KG1 (cell line): ENCODE measurements at places on chromosomes 3 and 15.

- no peak for DNase-seq
Measured at GRCh38 chr3:9595877-9596276, 42.3 kb upstream of the LHFPL4 start.

DNA sequence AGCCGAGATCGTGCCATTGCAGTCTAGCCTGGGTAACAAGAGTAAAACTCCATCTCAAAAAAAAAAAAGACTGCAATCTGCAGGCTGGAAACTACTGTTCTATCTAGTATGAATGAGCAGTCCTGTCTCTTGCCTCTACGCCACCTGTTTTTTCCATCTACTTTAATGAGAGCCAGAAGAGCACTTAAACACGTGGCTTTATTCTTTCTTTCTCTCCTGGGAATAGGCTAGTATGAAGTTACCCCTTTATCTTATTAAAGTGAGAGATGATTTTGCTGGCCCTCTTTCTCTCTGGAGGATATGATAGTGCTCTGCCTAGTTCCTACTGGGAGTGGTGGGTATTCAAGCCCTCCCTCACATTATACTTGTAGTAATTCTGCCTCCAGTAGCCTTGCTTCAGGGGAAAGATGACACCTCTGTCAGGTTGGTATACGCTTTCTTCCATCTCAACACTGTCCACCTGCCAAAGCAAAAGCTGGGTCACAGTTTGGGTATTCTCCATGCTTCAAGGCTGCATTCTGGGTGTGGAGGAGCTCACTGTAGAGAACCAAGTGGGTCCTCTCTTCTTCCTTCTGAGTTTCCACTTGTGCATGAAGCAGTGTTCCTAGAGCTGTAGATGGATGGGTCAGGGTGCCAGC, 17.8 kb downstream of the MAPKBP1 start:
- no peak for DNase-seq

- DNase-seq: no peak
Measured at GRCh38 chr3:107943786-107944523, 146.9 kb downstream of the CD47 start.

DNA sequence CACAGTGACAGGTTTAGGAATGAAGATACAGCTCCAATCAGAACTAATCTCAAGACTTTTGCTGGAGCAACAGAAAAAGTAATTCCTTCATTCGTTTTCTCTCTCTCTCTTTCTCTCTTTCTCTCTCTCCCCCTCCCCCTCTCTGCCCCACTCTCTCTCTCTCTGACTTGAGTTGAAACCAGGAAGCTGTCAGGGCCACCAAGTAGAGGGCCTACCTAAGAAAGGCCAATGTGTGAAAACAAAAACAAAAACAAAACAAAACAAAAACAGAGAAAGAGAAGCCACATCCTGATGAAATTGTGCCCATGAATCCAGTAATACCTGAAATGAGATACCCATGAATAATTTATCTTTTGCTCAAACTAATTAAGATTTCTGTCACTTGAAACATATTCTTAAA, 72.9 kb downstream of the ATP8B4 start:
- no peak for DNase-seq

- DNase-seq: no peak
Measured at GRCh38 chr3:45092132-45093031, 53.8 kb downstream of the CDCP1 start.

DNA sequence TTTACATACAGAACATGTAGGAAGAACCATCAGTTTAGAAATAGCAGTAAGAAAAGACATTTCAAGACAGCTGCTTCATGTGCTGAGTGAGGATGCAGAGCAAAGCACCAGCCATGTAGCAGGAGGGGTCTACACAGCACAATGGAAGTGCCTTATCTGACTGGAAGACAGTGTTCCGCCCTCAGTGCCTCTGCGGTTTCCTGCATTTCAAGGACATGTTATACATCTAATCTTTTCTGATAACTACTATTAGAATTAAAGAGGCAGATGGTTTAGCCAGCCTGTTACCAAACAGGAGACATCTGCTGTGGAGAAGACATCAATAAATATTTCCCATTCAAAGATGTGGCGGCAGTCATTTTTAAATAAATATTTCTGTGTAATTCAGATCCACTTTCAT, 10.6 kb downstream of the LSG1 start:
- no peak for DNase-seq

GRCh38 chr3:72111265-72112205, 326.6 kb upstream of the PROK2 start:
- no peak for DNase-seq

DNA sequence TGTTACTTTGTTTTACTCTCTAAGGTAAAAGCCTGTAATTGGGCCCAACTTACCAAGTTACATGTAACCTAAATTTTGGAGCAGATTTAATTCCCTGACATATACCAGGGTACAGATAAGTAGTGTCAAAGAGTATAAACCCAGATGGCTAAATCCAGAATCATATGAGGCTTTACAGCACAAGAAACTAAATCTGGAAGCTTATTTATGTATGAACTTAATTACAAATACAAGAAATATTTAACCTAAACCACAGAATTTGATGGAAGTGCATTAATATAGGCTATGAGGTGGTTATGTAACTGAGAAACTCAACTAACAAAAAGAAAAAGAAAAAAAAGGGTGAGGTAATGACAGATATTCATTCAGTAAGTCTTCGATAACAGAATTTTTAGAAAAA, 930.2 kb upstream of the ALCAM start:
- no peak for DNase-seq

- DNase-seq: no peak
Measured at GRCh38 chr15:66066005-66066404, 187.5 kb downstream of the MEGF11 start.

GRCh38 chr15:89409184-89410038, 74.8 kb upstream of the POLG start:
- no peak for DNase-seq
